Osteocyte (in vitro differentiated cells): ENCODE measurements at places on chromosomes 2 and 18. TPM values are rescaled to one million over a fixed set of nuclear protein-coding genes. Genes with fewer than 3 reads are reported as not detected.

GRCh38 chr2:158539176-158540005 is 82.6 kb downstream of the PKP4 start:
- DNase-seq = no peak

DNA sequence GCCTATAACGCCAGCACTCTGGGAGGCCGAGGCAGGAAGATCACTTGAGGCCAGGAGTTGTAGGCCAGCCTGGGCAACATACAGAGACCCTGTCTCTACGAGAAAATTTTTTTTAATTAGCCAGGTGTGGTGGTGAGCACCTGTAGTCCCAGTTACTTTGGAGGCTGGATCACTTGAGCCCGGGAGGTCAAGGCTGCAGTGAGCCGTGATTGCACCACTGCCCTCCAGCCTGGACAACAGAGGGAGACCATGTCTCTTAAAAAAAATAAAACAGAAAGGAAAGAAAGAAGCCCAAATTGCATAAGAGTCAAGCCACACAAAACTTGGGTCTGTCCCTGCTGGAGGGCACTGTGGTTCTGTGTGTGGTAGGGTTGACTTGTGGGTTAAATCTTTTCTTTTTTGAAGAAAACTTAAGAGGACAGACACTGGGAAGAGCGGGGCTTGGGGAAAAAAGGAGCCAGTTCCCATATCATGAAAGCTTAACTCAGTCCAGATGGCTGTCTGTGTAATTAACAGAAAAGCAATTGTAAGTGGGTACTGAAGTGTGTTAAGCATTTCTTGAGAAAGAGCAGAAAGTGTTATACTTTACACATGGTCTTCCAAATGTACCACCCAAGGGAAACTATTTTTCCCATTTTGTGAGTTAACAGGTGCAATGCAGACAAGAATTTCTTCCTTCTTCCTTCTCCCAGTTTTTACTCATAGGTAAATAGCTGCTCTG is 115.1 kb downstream of the ALPK2 start:
- DNase-seq = no peak

GRCh38 chr2:157933160-157933920 is 57.2 kb upstream of the ACVR1 start:
- no peak for DNase-seq

- DNase-seq = no peak
These were observed 77.8 kb downstream of the ADAM23 start for GRCh38 chr2:206521115-206521514.

DNA sequence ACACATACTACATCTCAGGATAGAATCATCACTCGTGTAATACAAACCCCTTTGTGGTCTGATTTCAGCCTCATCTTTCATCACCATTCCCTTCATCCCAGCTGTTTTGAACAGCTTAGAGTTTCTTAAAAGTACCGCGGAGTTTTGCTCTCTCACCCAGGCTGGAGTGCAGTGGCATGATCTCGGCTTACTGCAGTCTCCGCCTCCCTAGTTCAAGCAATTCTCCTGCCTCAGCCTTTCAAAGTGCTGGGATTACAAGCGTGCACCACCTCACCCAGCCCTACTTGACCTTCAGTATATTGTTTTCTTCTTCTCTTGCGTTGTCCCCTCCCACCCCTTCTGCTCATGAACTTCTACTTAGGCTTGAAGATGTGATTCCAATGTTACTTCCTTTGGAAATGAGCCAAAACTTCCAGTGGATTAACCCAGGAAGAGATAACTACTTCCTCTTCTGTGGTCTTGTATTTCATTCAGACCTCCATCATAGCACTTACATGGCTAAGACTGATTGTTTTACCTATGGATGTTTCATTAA is 15.8 kb downstream of the ERLEC1 start:
- no peak for DNase-seq

DNA sequence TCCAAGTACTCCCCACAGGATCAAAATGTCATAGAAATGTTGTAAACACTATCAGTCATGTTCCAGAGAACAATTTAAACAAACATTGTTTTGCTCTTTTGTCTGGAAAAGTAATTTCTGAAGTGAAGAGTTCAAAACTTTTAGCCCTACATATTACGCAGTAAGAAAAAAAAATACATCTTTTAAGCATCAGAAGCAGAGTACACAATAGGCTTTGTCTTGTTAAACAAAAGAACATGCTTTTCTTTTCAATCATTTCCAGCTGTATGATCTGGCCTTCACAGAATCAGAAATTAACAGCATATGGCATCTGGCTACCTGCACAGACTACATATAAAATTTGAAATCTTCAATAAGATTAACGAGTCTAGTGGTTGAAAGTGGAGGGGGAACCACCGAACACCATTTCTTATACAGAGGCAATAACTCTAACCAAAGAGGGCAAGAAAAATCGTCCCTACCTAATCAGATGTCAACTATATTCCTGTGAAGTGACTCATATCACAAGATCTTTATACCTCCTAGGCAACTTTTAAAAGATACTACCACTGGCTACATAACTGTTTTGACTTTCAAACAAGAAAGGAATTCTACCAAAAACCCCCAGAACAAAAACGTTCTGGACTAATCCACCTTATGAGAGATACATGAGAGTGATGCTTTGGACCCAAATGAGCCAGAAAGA is 149.3 kb downstream of the EXOC6B start:
- no peak for DNase-seq

DNA sequence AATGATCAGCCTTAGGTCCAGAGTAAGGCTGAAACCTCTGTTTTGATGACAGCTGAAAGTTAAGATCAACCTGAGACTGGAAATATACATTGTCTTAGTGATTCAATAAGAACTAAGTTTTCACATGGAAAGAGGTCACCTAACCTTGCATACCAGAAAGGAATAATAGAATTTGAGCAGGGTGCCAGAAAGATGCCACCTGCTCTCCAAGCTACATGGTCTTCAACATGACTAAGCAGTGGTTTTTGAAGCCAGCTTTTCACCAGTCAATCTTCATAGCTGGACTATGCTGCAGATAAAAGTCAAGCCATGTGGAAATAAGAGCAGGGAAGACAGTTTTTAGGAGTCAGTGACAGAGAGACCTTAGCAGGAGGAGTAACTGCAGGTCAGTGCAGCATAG is 589.4 kb upstream of the SYT4 start:
- DNase-seq = no peak

Gene ANKRD29
- not detected in 2 replicates for total RNA-seq

Gene GPR39
- 0.21 and 0.42 TPM in 2 replicates for total RNA-seq
